ENCODE measurements at places on chromosomes 7 and 10.

DNA sequence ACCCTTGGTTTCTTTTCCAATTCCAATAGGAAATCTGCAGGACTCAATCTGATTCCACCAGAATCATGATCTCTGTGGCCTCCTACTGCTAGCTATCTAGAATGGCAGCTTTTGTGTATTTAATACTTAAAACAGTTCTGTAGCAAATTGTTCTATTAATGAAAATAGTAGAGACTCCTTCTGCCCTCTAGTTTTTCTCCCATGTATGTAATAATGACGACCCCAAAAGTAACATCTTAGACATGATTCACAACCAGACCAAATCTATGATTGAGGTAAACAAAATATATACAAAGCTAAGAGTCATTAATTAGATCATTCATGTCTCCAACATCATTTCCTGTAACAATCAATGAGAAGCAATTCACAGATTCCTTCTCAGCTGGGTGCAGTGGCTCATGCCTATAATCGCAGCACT is 259.1 kb upstream of the MKLN1 start:
- DNase-seq, result no peak

DNA sequence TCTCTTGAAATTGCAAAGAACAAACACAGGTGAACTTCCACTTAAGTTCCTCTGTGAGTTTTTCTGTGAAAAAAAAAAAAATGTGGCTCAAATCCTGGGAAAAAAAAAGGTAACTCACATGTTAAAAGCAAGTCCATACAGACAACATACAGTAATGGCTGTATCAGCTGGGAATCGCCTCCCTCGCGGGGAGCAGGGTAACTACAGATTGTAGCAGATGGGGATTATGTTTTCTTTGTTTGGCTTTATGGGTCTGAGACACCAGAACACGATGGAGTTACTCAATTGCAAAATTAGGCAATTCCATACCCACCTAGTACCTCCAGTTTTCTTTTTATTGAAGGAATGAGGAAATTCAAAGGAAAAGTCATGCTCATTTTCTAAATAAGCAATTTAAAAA is 42.3 kb downstream of the FEZF1 start:
- no peak for DNase-seq

- no peak for DNase-seq
Measured at GRCh38 chr7:12990440-12990839, 303.0 kb downstream of the ARL4A start.

DNA sequence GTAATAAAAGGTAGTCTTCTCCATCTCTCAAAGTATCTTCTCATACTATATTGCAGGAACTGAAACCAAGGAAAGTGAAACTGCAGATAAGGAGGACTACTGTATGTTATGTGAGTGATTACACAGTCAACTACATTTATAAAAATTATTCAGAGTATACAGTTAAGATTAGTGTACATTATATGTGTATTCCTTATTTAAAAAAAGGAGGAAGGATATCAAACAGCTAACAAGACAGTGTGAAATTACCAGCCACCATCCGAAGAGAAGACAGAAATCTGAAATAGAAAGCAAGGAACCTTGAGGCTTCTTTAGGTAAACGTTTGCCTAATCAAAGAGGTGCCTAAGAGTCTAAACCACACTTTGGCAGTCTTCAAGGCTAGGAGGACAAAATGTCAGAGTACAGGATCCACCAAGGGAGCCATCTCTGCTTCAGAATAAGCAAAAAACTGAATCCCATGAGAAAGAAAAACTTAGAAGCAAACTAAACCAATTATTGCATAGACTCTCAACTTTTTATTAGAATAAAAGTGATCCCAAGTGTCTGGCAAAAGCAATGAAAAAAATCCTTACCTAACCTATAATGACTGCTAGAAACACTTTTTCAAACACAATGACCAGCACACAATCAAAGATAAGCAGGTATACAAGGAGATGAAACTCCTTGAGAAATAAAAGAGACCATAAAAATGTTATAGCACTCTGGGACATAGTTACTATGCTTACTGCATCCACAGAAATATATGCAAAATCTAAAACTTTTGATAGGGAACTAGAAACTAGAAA is 6.4 kb downstream of the USP6NL start:
- no peak for DNase-seq

GRCh38 chr7:27763983-27764508 is 24.1 kb downstream of the TAX1BP1 start:
- DNase-seq, result no peak

GRCh38 chr7:87831097-87831496 is 45.1 kb downstream of the SLC25A40 start:
- DNase-seq, result no peak

DNA sequence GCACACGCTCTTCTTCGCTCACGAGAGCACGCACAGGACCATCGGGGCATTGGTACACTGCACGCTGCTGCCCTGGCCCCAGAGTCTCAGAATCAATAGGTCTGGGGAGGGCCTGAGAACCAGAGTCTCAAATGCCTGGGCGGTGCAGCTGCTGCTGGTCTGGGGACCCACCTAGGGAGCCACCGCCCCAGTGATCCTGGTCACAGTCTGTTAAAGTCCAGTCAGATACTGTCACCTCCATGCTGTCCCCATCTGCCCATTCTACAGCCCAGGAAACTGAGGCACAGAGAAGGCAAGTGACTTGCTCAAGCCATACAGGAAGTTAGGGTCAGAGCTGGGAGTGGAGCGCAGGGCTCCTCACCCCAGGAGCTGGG is 38.0 kb downstream of the ZCCHC24 start:
- no peak for DNase-seq

DNA sequence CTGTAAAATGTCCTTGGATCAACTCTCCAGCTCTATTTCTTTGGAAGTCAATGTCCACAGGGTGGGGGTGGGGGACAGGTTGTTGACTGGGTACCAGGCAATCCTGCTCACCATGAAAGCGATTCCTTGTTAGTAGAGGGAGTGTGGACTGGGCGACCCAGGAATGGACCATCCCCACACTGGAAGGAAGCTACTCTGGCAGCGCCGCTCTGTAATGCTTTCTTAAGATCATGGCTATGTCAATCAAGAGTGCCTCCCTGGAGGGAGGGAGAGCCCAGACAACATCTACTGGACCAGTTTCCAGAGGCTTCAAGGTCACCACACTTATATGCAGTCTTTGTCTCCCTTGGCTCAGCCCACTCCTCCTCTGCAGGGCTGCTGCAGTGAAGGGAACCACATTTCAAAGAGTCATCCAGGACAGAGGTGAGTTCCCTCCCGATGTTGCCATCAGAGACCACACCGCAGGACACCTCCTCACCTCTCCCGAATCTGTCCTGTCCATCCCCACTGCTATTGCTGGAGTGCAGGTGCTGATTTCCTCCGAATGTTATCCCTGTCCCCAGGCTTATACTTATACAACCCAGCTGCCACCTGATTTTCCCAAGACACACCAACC is 6.9 kb downstream of the GIMAP5 start:
- DNase-seq, result no peak

- DNase-seq, result no peak
Measured at GRCh38 chr7:33539198-33539597, 366.1 kb upstream of the BMPER start.

GRCh38 chr10:37588299-37588698 is 269.1 kb downstream of the ZNF248 start:
- DNase-seq, result no peak

- no peak for DNase-seq
Measured at GRCh38 chr7:80593869-80594586, 44.4 kb upstream of the CD36 start.

GRCh38 chr10:24938076-24938475 is 14.3 kb downstream of the PRTFDC1 start:
- DNase-seq, result no peak

- no peak for DNase-seq
Measured at GRCh38 chr10:88379575-88379974, 203.5 kb downstream of the RNLS start.

- no peak for DNase-seq
Measured at GRCh38 chr7:91846436-91846835, 34.1 kb downstream of the MTERF1 start.

GRCh38 chr7:108132551-108133265 is 2.5 kb upstream of the LAMB4 start:
- DNase-seq, result no peak

GRCh38 chr7:25385506-25386136 is 157.3 kb upstream of the NPVF start:
- DNase-seq, result no peak

GRCh38 chr7:128172151-128172550 is 68.9 kb upstream of the LEP start:
- DNase-seq, result no peak

DNA sequence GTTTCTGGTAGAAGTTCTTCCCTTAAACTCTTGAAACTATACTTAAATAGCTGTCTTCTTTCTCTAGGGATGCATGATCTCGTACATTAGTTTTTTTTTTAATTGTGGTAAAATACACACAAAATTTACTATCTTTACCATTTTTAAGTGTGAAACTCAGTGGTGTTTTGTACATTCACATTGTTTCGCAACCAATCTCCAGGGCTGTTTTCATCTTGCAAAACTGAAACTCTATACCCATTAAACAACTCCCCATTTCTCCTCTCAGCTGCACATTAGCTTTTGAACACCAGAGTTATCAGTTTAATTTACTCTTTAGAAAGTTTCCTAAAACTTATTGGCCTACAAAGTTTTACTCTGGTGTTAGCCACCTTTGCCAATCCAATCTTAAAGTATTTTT is 45.5 kb upstream of the PRKAR2B start:
- no peak for DNase-seq

DNA sequence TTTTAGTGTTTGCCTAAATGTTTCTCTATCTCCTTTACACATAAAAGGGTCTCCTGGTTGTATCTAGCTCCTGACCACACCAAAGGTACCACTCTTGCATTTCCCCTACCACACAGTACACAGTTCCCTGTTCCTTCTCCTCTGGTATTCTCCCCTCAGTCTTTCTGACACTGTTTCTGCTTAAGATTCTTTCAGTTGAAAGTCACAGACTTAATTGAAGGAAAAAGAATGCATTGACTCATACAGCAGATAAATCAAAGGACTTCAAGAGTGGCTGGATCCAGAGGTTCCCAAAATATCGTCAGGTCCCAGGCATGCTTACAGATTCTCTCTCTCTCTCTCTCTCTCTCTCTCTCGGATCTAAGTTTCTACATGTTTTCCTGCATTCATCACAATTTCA is 185.6 kb upstream of the LRGUK start:
- no peak for DNase-seq

GRCh38 chr10:121340271-121340831 is 257.9 kb downstream of the FGFR2 start:
- DNase-seq, result peak; percentile 27

- no peak for DNase-seq
Measured at GRCh38 chr10:79351332-79351731, 4.1 kb downstream of the PPIF start.

DNA sequence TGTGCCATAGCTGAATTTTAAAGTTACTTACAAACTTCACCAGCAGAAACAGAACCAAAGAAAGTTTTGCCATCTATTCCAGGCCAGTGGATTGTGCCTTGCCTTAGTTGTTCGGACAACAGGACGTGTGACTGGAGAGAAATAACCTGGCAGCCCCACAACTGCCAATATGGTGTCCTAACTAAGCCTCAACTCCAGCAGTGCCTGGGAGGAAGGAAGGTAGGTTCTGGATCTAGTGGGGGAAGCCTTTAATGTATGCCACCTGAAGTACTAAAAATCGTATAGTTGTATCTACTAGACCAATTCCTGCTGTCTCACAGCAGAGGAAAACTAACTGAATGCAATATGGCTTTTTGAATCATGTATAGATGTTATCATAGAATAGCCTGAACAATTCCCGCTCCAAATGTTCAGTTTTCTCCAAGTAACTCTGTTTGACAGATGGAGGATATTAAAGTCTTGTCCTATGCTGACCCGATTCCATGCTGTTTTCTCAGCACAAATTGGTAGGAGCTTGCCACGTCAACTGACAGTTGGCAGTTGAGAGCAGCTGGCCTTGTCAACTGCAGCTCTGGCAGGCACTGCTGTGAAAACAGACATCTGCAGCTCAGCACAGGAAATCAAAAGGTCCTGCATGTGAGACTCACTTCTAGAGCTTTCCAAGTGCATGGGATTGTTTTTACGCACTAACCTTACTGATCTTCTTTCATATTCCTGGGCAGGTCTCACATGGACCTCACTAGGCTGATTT is 84.5 kb upstream of the WNT16 start:
- no peak for DNase-seq

DNA sequence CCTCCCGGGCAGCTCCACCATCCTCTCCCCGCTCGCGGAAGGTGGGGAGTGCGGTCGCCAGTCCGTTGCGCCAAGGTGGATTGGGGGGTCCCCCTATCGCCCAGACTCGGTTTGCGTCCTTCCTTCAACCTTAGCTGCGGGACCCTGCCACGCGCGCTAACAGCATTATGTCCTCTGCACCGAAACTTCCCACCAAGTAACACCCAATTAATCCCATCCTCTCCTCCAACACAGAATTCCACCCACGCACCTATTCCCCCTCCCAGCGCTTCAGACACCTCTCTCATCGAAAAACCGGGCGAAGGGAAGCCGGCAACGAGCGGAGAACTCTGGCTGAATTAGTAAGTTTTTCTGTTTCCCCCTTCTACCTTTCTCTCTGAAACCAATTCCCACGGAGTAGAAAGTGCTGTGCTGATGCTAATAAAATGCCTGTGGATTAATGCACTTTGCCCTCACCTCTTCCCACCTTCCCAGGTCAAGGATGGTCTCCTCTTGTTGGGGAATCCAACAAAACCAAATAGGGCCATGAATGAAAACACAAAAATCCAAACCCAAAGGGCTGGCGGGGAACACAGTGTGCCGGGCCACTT is 947 bp downstream of the HOXA3 start:
- no peak for DNase-seq

DNA sequence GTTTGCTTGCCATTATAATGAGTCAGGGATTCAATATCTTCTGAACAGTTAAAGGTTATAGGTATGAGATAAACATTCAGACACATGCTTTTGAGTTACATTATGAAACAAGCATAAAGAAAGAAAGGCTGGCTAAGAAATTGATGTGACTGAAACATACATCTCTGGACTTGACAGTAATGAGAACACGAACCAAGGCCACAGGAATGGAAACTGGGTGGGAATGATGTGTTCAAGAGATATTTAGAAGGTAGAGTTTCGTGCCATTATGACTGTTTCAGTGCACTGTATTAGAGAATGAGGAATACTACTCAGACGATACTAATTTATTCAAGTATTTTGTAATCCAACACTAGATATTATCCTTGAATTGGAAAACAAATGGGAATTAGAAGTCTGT is 332.1 kb upstream of the MAGI2 start:
- no peak for DNase-seq

GRCh38 chr7:20183086-20183485 is 34.1 kb downstream of the MACC1 start:
- DNase-seq, result no peak

DNA sequence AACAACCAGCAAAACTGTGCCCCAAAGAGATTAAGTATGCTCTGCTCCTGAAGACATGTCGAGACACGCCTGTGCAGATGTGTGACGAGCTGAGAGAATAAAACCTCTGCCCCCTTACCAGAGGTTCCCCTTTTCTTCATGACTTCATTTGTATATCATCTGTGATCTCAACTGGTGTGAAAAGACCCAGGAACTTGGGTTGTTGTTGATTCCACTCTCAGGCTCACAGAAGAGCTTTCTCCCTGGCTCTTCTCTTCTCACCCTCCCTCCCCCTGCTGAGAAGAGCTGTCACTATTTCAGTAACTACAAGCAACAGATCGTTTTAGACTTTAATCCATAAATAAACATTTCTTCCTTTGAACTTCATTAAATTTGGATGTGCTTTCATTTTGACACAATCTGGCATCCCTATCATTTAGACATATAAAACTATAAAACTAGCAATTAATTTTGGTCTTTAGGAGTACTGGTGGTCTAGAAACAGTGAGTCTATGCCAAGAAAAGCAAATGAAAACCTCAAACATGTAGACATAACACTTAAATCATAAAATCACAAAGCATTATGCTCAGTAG is 179.3 kb upstream of the FZD8 start:
- no peak for DNase-seq
